ENCODE measurements at places on chromosomes 13 and 19. TPM values are rescaled to one million over a fixed set of nuclear protein-coding genes. Genes with fewer than 3 reads are reported as not detected.

PEX11G gene
- 0.51 TPM for total RNA-seq

TMEM59L gene
- not detected for total RNA-seq

SYT5 gene
- 0.37 TPM for total RNA-seq

SPTBN4 gene
- 2.4 TPM for total RNA-seq

SLC25A41 gene
- 0.46 TPM for total RNA-seq

MAB21L1 gene
- total RNA-seq, result not detected

NCR1 gene
- total RNA-seq, result not detected

FBXO27 gene
- 0.71 TPM for total RNA-seq

CCDC106 gene
- total RNA-seq, result 6.3 TPM

PRODH2 gene
- total RNA-seq, result not detected

DAND5 gene
- total RNA-seq, result 0.25 TPM

ZNF729 gene
- total RNA-seq, result not detected

ABHD8 gene
- 8.0 TPM for total RNA-seq

CALM3 gene
- 631 TPM for total RNA-seq

TPRX1 gene
- total RNA-seq, result not detected

HPN gene
- 0.09 TPM for total RNA-seq

SUGP1 gene
- total RNA-seq, result 62.0 TPM

SIGLEC8 gene
- total RNA-seq, result not detected

GATAD2A gene
- total RNA-seq, result 139 TPM

TMEM238 gene
- 5.9 TPM for total RNA-seq

ADGRE2 gene
- total RNA-seq, result 0.95 TPM

CYP4F12 gene
- total RNA-seq, result not detected

LMTK3 gene
- 4.5 TPM for total RNA-seq

SYCN gene
- not detected for total RNA-seq
